ENCODE measurements at places on chromosomes 16 and 17. TPM values are rescaled to one million over a fixed set of nuclear protein-coding genes. Genes with fewer than 3 reads are reported as not detected.

SCIMP gene
- total RNA-seq, result 0.16 TPM

CDH3 gene
- total RNA-seq, result 7.5 TPM

UTS2R gene
- total RNA-seq, result not detected

TBC1D28 gene
- total RNA-seq, result not detected

KRTAP4-12 gene
- total RNA-seq, result not detected

TMIGD1 gene
- total RNA-seq, result not detected

SLC6A2 gene
- total RNA-seq, result not detected

OTOP3 gene
- total RNA-seq, result not detected

NOD2 gene
- 0.16 TPM for total RNA-seq

G6PC1 gene
- not detected for total RNA-seq

OR2C1 gene
- total RNA-seq, result 0.62 TPM

FAHD1 gene
- 63.6 TPM for total RNA-seq

DNAAF8 gene
- 0.62 TPM for total RNA-seq
